ENCODE measurements at places on chromosomes 1 and 21.

- peak; percentile 72 for DNase-seq
These were observed 7.1 kb upstream of the ITGB2 start for GRCh38 chr21:44927587-44928461.

GRCh38 chr1:17245816-17246325, 3.0 kb upstream of the PADI3 start:
- no peak for DNase-seq

DNA sequence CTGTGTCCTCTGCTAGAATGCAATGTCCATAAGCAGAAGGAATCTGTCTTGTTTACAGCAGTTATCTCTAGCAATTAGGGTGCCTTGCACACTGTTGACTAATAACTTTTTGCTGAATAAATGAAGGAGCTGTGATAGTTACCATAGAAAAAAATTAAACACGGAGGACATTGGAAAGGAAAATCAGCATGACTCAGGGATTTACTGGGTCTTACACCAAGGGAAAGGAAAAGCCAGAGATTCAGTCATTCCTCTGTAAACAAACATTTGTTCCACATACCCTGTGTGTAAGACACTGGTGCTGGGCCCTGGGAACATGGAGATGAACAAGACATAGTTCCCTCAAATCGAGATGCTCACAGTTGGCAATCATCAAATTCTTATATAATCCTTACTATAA, 183.3 kb downstream of the PTGER3 start:
- DNase-seq: peak; percentile 46

- DNase-seq: no peak
These were observed 24.5 kb upstream of the PALMD start for GRCh38 chr1:99621340-99621901.

Measured in AG20443 (cell line).